Left kidney (tissue), 8 donors: ENCODE measurements at places on chromosomes 4 and X. TPM values are rescaled to one million over a fixed set of nuclear protein-coding genes. Genes with fewer than 3 reads are reported as not detected.
A peak's percentile ranks its signal among the peaks of the same experiment; 100 is the strongest.

- DNase-seq: no peak
These were observed 245.2 kb downstream of the THOC2 start for GRCh38 chrX:123487669-123488068.

DNA sequence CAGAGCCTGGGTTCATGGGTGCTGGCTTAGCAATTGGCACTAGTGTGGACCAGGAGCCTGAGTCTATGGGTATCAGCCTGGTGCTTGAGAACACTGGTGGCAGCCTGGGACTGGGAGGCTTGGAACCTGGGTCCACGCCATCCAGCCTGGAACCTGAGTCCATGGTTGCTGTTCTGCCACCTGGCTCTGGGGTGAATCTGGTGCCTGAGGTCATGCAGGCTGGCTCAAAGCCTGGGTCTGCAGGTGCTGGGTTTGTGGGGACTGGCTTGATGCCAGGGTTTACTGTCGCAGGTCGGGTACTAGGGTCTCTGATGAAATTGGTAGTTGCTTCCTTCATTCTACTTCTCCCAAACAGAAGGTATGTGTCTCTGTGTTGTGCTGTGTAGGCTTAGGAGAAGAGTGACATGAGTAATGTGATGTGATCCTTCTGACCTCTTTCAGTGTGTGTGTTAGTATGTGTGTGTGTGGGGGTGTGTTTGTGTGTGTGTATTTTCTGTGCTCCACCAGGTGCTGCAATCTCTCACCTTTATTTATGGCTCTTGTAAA lies 517.0 kb upstream of the EPHA5 start:
- no peak for DNase-seq

- no peak for DNase-seq
These were observed 4.5 kb downstream of the DCHS2 start for GRCh38 chr4:154487145-154487544.

DNA sequence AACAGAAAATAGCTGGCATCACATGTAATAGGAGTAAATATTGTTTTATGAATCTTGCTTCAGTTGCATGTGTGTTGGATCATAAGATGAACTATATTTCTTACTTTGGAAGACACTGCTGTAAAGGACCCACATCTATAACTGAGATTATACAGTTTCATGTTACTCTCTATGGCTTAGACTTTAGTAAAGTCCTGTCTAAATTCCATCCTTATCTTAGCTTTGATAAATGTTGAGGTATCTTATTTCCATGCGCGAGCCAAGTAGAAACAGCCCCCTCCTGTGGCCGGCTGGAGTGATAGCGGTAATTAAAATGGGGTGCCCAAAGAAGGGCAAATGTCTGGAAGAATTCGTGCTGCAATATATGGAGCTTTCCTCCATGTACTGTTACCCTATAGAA lies 43.0 kb downstream of the CCDC158 start:
- DNase-seq: peak; percentile 33

GRCh38 chr4:16124232-16124631 lies 40.4 kb upstream of the PROM1 start:
- DNase-seq: no peak

DNA sequence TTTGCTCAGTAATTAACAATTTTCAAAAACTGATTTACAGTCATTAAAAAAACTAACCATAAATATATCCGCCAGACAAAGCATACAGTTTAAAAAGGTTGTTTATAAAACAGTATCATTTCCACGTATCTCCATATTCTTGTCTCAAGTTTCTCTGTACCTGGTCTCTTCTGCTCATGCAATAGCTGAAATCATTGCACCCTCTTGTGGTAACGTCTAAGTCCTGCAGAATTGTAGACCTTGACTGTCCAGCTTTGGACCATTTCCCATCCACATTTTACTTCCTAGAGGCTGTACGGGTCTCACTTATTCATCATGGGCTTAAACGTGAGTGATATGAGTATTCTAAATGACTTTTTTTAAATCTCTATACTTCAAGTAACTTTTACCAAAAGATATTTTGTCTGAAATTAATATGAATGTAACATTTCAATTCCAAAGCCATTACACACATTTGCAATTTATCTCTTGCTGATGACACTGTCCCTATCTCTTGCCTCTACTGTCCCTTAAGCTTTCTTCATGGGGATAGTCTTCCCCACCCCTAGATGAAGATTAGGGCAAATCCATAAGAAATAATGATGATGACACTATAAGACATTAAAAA lies 118.5 kb downstream of the BTC start:
- peak; percentile 49 for DNase-seq

DNA sequence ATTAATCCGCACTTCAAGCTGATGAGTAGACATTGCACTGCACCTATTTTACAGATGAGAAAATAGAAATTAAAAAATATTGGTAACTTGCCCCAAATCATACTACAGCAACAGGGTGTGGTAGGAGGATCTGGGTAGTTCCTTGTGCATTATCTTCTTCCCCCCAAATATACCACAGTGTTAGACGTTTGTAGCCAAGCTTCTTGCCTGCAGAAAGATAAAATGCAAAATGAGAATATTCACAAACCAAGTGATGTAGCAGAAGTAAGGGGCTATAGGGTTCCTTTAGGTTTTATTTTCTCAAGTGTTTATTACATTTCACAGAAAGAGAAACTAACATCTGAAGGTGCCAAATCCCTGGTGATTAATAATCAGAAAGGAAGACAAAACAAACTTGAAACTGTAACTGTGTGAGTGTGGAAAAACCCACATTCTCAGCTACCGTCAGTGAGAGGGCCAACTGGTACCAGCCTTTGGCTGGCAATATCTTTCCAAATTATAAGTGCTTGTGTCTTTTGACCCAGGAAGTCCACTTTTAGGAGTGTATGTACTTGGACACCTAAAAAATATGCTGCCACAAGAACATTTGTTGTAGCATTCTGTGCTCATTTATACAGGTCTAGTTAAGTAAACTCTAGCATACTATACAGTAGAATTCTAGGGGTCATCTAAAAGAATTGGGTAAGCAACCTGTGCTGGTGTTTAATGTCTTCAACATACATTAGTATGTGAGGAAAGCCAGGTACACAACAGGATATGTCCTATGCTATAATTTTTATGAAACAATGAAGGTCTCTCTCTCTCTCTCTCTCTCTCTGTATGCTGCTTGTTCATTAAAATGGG lies 6.7 kb upstream of the CD38 start:
- DNase-seq: no peak

- DNase-seq: no peak
These were observed 472.6 kb upstream of the CPEB2 start for GRCh38 chr4:14529653-14530052.

DNA sequence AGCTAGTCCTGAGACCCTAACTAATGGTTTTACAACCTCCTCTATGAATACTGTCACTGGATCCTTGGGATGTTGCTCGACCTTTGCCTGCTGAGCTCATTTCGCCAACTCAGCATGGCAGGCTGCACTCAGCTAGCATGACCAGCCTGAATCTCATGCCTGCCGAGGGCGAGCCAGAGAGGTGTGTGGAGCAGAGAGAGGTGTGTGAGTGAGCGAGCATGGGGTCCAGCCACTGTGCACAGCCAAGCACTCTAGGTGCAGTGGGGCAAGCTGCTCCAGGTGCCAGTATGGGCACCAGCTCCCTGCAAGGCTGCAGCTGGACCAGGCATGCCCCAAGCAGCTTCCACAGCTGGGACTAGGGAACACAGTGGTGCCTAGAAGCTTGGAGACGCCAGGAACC lies 410.9 kb downstream of the PCDH10 start:
- no peak for DNase-seq

DNA sequence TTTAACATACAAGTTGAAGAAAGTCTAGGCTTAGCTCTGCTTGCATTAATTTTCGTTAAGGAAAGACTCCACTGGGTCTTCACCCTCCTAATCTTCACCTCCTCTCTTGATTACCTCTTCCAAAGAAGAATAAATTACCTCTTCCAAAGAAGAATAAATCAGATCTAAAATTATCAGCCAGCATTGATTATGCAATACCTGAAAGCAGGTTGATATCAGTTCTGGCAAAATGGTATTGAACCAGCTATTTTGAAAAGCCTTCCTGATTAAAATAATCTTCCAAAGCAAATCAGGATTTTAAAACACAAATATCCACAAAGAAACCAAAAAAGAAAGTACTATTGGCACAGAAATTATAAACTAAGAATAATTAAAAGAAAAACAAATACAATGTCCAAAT lies 36.9 kb downstream of the CDKL2 start:
- no peak for DNase-seq

DNA sequence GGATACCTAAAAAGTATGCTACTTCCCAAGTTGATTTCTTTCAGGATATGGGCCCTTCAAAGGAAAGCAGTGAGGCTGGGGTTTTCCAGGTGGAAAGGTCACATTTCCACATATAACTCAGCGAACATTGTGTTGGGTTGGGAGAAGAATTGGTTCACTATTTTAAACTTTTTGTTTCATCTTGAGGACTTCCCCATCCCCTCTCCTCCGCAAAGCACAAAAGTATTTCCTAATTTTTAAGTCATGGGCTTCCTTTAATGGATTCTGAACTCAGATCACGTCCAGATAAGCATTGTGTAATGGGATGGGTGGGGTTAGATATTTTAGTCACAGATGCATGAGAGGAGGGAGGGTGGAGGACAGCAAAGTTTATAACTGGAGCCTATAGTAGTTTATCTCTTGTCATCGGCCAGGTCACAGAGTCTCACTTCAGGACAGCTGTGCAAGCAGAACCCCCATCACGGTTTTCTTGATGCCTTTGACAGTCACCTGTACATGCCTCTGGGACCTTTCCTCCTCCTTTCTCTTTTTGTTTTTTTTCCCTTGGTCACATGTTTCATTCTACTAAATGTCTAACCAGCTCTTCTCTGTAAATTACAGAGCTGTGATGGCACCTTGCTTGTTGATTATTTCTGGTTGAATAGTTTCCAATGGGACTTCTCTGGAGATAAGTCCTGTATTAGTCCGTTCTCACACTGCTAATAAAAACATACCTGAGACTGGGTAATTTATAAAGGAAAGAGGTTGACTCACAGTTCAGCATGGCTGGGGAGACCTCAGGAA lies 115.4 kb downstream of the PTTG2 start:
- no peak for DNase-seq

- no peak for DNase-seq
These were observed 71.3 kb upstream of the LHFPL1 start for GRCh38 chrX:112751076-112751475.

DNA sequence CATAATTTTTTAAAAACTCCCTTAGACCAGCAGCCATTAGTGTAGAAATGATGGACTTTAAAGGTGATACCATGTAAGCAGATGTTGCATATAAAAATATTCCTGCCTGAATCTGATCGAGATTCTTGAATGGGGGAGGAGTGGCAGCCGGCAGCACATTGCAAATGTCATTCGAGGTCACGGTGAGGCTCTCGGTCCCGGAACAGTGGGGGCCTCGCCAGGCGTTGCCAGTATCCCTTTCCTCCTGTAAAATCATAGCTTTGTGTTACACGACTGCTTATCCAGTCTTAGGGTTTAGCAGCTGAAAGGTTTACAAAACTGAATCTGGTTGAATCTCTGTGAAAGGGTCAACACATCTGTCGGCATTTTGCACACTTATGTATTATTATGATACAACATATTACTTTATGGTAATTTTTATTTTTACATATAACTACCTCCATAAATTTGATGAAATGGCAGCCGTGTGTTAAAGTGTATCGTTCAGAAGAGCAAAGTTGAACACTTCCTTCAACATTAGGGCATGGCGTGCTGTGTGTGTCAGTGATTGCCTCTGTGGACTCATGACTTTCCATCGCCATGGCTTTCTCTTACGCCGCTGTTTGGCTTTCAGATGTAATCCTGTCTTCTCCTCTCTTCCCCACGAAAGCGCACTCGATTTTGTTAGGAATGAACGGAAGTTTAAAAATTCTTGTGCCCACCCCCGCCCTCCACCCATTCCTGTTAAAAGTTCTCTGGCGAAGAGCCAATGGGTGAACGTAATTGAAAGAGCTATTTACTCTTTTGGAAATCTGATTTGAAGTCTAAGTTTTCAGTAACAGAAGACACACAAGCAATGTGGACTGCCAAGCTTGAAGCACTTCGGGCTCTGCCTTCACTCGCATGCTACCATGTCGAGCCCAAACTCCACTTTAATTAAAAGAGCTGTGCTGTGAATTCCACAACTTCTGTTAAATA lies 114.8 kb downstream of the STOX2 start:
- no peak for DNase-seq

DNA sequence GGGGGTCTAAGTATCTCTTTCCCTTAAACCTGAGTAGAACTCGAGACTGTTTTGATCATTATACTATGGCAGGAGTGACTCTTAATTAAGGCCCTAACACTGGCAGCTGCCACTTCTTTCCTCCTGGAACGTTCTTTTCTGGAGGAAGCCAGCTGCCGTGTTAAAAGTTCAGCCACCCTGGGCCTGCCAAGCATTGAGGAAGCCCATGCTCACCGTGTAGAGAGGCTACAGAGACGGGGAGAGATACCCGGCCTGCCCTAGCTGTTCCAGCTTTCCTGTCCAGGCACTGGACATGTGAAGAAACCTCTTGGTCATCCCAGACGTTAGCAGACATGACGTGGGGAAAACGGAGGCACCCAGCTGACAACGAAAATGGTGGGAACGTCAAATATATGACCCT lies 274.1 kb downstream of the ARHGAP10 start:
- no peak for DNase-seq

GRCh38 chrX:109344101-109344500 lies 137.8 kb downstream of the GUCY2F start:
- DNase-seq: no peak

DNA sequence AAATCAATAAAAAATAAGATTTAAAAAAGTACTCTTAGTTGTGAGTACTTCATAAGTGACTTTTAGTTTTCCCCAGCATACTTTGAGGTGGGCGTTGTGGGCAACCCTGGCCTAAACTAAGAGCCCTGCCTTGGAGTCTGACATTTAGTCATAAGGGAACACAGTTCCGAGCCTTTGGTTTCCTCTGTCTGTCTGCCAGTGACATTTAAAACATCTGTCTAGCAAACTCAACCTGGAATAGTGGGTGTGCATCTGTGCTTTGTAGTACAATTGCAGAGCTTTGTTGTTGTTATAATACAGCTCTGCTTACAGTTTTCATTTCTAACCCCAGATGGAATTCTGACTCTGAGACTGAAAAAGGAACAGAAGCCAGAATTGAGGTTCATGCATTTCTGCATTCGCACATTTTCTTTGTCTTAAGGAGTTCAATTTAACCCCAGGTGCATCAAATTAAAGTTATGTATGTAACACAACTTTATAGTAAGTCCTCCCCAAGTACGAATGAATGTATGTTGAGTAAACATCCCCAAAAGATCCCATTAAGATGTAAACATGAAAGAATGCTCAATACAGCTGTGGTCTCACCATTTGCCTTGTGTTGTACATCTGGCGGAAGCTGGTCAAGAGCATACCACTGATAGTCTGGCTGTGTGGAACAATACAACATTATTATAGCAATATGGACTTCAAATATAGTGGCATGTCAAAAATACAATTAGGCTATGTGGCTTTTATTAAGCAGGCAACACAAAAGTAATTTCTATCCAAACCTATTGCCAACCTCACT lies 25.9 kb downstream of the TNIP3 start:
- no peak for DNase-seq

GRCh38 chr4:102311912-102312311 lies 33.4 kb downstream of the SLC39A8 start:
- no peak for DNase-seq

GRCh38 chr4:24470666-24471485 lies 113.5 kb downstream of the DHX15 start:
- peak; percentile 51 for DNase-seq

GRCh38 chrX:63128509-63128908 lies 222.6 kb downstream of the SPIN4 start:
- no peak for DNase-seq

MID1IP1 gene
- polyA plus RNA-seq: 14.0 TPM

NRK gene
- polyA plus RNA-seq: 15.1 TPM

TLL1 gene
- 2.0 TPM for polyA plus RNA-seq

CFAP99 gene
- polyA plus RNA-seq: 0.80 TPM

GDI1 gene
- 126 TPM for polyA plus RNA-seq

SH3BGRL gene
- 200 TPM for polyA plus RNA-seq

HS6ST2 gene
- polyA plus RNA-seq: 21.1 TPM

VSIG1 gene
- polyA plus RNA-seq: 1.1 TPM
